Islet precursor cell (in vitro differentiated cells): ENCODE measurements at places on chromosomes 1 and 21.

DNA sequence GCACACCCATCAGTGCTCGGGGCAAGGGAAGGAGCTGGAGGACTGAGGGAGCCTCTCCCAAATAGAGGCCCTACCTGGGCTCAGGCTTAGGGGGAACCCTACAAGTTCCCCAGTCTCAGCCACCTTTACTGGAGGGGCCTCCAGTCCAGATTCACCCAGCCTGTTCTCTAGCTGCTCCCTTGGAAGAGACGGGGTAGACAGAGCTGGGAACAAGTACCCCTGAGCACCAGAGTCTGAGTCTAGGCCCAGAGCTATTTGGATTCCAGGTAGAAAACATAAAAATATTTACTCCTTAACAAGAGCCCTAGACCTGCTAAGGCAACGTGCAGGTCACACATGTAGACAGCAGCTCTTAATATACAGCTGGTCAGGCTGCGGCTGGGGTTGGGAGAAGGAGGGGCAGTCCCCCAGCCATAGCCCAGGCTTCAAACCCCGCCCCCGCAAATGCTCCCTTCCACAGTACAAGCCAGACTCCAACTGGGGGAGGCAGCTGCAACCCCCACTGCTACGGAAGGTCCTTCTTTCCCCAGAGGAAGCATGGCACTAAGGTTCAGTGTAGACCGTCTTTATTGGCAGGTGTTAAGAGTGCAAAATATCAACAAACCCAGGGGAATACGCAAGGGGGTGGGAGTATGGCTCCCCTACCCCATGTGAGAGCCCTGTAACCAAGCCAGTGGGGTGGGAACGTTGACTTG is 8.0 kb downstream of the TENT5B start:
- peak; percentile 76 for DNase-seq

- no peak for DNase-seq
Measured at GRCh38 chr1:235156265-235156664, 4.8 kb downstream of the RBM34 start.

DNA sequence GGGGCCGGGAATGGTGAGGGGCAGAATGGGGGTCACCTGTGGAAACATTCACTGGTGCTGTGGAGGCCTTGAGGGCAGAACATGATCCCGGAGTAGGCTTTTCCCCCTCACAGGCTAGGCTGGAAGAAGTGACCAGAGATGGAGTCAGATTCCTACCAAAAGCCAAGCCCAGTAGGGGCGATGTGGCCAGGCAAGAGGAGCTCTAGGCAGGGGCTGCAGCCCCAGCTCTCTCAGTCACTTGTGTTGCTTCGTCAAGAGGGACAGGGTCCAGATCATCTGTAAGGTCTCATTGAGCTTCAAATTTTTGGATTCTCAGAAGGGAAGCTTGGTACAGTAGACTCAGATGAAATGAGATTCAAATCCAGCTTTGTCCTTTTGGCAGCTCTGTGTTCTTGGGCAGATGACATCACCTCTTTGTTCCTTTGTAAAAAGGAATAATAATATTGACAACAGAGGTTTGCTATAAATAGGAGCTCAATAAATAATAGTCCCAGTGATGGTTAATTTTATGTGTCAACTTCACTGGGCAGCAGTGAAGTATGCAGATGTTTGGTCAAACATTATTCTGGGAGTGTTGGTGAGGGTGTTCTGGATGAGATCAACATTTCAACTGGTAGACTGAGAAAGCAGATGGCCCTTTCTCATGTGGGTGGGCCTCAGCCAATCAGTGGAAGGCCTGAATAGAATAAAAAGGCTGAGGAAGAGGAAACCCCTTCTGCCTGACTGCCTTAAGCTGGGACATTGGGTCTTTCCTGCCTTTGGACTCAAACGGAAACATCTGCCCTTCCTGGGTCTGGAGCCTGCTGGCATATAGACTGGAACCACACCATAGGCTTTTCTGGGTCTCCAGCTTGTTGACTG is 324.7 kb upstream of the USP24 start:
- DNase-seq, result no peak

- peak; percentile 70 for DNase-seq
Measured at GRCh38 chr21:44455524-44456213, 359 bp downstream of the LRRC3 start.

DNA sequence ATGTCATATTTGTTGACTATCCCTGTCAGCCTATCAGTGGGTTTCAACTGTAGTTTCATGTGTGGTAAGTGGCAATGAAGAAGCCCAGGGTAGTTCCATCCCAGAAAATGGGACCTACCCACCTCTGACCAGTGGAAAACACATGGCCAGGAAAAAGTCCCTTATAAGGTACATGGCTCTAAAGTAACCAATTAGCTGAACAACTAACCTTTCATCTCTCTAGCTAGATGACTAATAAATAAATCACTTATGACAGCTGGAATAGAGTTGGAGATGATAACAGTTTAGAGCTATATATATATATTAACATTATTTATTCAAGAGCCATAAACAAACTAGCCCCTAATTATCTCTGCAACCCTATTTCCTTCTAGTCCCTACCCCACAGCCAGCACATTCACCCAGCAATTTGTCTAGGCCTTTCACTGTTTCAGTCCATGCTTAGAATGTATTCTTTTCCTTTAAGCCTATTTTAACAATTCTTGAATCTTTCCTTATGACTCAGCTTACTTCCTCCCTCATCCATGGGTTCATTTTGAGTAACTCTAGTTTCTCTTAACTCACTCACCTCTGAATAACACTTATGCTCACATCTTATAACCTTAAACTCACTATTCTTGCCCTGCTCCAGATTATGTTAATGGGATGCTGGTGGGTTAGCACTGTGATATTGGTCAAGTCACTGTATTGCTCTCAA is 83.7 kb downstream of the TNFSF18 start:
- no peak for DNase-seq

DNA sequence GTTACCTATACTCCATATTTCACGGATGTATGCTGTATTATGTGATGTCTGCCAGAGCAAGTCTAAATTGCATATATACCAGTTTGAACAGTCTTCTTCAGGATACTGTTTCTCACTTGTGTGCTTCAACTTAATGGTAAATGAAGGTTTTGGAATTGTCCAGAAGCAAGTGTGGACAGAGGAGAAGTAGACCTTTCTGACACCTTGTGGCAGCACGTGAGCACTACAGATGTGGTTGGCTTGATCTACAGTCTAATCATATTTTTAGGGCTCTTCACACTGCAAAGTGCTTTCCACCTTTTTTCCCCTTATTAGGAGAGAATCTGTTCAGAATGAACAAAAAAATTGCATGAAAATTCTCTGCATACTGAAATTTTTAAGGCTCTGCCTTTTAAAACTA is 10.9 kb downstream of the MORC3 start:
- DNase-seq, result no peak

- DNase-seq, result no peak
Measured at GRCh38 chr1:104991702-104992101, 1242.0 kb downstream of the AMY1C start.

GRCh38 chr1:84121360-84121759 is 22.7 kb upstream of the PRKACB start:
- DNase-seq, result no peak

GRCh38 chr1:202968895-202969295 is 1.8 kb upstream of the CYB5R1 start:
- peak; percentile 76 for DNase-seq

GRCh38 chr1:42952303-42953001 is 6.2 kb downstream of the SLC2A1 start:
- DNase-seq, result no peak

- DNase-seq, result no peak
Measured at GRCh38 chr1:44408212-44408582, 3.1 kb downstream of the RNF220 start.

DNA sequence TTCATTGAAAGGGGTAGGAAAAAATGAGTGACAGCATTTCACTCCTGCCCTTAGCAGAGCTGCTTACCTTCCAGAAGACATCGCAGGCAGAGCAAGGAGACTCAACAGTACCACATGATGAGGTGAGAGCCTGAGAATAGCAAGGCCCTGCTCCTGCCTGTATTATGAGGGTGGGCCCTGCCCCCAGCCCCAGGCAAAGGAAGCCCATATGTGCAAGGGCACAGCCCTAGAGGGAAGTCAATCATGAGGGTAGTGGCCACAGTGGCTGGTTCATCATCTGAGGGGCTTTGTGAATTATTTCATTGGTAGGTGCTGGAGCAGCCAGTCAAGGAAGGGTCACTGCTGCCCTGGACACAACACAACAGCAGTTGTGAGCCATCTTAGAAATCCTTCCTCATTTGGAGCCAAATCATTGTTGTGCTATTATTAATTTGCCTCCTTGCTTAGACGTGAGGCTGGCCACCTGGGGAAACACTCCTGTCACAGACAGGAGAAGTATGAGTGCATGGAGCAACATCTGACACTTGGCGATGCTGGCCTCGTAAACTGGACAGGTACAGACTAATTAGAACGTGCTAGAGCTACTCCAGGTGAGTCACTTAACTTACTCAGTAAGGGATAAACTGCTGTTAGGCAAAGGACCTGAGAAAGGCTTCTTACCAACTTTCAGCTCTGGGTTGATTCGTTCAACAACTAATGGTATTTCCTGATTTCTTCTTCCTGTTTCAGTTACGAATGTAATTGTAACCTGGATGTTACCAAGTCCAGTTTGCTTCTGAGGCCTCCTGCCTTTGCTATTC is 22.7 kb upstream of the ACBD6 start:
- DNase-seq, result no peak

GRCh38 chr1:75338616-75339483 is 204.7 kb downstream of the LHX8 start:
- DNase-seq, result no peak

DNA sequence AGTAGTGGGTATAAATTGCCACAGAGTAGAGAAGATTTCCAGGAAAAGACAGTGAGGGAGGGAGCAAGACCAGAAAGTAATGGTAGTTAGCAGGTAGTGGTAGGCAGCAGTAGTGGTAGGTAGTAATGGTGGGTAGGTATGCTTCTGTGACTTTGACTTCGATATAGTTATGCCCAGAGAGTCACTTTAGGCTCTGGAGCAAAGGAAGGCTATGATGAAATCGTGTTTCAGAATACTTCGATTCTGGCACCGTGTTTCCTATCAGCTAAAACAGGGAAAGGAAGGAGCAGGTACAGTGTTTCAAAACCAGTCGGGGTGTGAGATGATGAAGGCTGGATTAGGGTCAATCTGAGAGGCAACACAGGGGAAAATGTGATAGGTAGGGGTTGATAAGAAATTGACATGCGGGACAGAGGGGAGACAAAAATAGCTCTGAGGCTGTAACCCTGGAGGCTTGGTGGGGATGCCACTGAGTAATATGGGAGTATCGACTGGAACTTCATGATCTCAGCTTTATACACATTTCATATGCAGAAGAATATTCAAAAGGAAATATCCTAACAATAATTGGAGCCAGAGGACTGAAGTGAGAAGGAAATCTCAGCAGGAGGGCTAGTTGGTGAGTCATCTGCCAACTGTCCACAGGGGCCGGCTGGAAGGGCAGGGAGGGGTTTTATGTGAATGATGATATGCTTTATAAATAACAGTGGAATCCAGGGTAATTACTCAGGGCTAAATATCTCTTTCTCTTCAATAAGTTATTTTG is 25.2 kb upstream of the TRIM45 start:
- DNase-seq, result no peak

DNA sequence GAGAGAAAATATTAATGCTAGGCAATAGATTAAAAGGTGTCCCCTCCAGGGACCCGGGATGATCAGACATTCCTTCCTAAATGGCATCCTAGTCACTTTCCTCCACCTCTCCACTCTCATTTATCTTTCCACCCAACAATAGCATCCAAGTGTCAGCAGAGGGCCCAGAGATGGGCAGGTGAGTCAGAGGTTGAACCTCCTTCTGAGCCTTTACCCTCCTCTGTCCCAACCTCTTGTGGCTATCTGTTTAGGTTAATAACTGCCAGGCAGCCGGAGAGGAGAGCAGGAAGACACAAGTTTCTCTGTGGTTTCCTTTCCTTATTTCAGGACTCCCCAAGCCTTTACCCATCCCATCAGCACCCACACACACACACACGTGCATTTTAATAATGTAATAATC is 4.1 kb downstream of the GJA5 start:
- peak; percentile 58 for DNase-seq

GRCh38 chr1:188668083-188668482 is 1809.6 kb downstream of the BRINP3 start:
- peak; percentile 62 for DNase-seq

DNA sequence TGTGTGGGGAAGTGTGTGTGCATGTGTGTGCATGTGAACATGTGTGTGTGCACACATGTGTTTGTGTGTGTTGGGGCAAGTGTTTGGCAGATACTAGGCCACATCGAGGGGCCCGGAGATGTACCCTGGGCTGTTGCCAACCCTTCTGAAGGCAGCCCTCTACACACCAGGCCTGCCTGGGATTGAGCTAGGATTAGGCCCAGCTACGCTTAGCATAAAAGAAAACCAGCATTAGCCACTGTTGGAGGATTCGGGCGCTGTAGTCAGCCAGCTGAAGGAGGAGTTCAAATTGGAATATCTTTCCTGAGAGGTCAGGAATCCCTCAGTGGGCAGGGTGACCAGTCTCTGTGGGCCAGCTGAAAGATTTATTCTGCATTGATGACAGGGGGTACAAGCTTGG is 10.6 kb upstream of the ALX3 start:
- DNase-seq, result no peak

DNA sequence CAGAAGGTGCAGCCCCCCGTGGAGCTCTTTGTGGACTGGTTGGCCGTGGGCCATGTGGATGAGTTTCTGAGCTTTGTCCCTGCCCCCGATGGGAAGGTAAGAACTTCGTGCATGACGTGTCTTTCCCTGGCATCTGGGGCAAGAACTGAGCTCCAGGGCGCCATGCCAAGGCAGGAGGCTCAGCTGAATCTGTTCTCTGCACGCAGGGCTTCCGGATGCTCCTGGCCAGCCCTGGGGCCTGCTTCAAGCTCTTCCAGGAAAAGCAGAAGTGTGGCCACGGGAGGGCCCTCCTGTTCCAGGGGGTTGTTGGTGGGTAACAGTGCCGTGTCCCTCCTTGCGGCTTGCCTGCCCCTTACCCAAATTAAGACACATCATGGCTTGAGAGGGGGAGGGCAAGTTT is 27.7 kb downstream of the PADI3 start:
- peak; percentile 42 for DNase-seq

DNA sequence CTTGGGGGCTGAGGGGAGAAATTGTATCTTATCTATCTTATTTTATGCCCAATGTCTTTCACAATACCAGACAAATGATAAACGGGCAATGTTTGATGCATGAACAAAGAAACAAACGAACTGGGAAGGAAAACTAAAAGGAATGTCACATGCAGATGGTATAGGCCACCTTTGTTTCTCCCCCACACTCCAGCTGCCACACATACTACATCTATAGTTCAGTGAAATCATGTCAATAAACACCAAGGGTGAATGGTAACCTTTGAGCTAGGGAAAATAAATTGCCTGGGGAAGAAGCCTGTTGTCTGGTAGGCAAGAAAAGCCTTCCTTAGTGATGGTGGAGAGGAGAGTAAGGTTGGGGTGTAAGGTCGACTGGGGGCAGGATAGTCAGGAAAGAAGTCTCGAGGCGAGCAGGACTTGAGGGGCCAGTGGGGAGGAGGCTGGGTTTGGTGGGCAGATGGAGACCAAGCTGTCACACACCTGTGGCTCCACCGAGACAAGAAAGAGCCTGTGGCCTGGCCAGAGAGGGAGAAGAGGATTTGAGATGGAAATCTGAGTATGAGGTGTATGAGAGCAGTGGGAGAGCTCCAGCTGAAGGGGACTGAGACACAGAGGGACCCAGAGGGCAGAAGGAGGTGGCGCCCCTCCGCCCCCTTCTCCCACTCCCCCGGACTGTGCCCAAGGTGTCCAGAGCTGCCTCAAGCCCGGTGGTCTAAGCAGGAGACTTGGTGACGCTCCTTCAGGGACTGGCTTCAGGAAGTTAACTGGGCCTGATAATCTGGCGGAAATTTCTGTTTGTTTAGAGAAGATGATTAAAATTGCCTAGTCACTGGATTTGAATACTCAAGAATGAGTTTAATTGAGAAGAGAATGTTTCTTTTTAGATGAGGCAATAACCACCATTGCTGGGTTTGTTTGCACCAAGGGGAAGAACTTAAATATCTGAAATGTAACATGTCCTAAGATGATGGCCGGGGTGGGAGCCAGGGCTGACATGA is 37.3 kb downstream of the ATF3 start:
- DNase-seq, result peak; percentile 38
